Fibroblast of pulmonary artery (primary cell): ENCODE measurements at places on chromosomes 12 and 14.

- DNase-seq, result peak; percentile 45
Observed at GRCh38 chr14:58362798-58363412, 32.8 kb upstream of the TOMM20L start.

DNA sequence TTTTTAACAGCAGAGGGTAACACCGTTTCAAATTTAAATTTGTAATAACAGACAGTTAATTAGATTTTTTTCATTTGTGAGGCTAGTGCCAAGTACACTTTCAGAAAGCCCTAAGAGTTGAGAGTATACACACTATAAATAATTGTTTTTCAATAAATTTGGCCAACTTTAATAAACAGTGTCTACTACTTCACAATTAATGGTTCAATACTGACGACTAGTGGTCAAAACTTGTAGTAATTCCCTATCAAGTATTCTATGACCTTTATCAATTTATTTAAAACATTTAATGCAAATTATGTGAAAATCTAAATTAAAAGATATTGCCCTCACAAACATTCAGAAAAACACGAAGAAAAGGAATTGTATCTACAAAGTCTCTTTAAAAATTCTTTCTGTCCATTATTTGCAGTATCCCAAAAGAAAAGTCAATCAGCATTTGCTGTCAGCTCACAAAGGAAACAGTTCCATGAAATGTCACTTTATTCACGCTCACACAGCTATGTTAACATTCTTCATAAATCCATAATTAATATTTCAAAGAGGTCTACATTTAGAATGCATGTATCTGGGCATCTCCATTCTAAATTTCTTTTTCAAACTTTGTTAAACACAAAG, 91.2 kb downstream of the CEP128 start:
- DNase-seq, result peak; percentile 79

GRCh38 chr14:59629444-59630287, 53.1 kb upstream of the CCDC175 start:
- DNase-seq, result no peak

- DNase-seq, result peak; percentile 93
Observed at GRCh38 chr14:44778604-44779003, 183.1 kb downstream of the KLHL28 start.

DNA sequence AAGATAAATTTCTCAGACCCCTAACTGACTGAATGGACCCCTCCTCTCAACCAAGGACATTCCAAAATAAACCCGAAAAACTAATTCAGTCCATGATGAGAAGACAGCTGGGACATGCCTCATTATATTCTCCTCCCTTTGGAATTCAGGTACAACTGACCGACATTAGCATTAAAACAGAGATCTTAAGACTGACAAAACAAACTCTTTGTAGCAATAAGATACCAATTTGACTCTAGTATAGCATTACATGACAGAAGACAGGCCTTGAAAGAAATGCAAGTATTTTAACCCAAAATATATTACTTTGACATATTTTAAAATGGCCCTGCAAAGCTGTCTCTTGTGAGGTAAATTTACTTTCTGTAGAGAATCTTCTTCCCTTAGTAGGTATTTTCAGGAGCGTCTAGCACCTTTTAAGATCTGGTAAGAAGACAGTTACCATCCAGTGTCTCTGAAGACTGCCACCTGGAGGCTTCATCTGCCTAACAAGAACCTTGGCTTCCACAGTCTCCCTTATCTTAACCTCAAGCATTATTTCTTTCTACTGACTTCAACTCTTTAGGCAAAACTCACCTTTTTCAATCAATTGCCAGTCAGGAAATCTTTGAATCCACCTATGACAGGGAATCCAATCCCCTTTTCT, 957.5 kb downstream of the SLC6A15 start:
- DNase-seq, result peak; percentile 4
